ENCODE measurements at places on chromosomes 1 and 21. TPM values are rescaled to one million over a fixed set of nuclear protein-coding genes. Genes with fewer than 3 reads are reported as not detected.

The MIER1 gene
- 29.9 TPM for total RNA-seq

The STPG1 gene
- 1.9 TPM for total RNA-seq

The ANKRD35 gene
- total RNA-seq, result under 0.01 TPM

The HMGCS2 gene
- total RNA-seq, result not detected

The AGBL4 gene
- 0.09 TPM for total RNA-seq

The MIXL1 gene
- total RNA-seq, result not detected

The SNX7 gene
- 34.1 TPM for total RNA-seq

The UQCRH gene
- 383 TPM for total RNA-seq

The HMCN1 gene
- 16.8 TPM for total RNA-seq

The SPTA1 gene
- total RNA-seq, result 1.7 TPM
